ENCODE measurements at places on chromosomes 2 and 18. TPM values are rescaled to one million over a fixed set of nuclear protein-coding genes. Genes with fewer than 3 reads are reported as not detected.
A peak's percentile ranks its signal among the peaks of the same experiment; 100 is the strongest.

- DNase-seq: peak; percentile 24
Observed at GRCh38 chr18:36427369-36427768, 129.9 kb downstream of the FHOD3 start.

Gene DSG3
- total RNA-seq: not detected

GRCh38 chr2:30492619-30493018 is 45.6 kb downstream of the LCLAT1 start:
- no peak for DNase-seq

Gene ALLC
- total RNA-seq: not detected

Gene CHN1
- 88.2 TPM for total RNA-seq

DNA sequence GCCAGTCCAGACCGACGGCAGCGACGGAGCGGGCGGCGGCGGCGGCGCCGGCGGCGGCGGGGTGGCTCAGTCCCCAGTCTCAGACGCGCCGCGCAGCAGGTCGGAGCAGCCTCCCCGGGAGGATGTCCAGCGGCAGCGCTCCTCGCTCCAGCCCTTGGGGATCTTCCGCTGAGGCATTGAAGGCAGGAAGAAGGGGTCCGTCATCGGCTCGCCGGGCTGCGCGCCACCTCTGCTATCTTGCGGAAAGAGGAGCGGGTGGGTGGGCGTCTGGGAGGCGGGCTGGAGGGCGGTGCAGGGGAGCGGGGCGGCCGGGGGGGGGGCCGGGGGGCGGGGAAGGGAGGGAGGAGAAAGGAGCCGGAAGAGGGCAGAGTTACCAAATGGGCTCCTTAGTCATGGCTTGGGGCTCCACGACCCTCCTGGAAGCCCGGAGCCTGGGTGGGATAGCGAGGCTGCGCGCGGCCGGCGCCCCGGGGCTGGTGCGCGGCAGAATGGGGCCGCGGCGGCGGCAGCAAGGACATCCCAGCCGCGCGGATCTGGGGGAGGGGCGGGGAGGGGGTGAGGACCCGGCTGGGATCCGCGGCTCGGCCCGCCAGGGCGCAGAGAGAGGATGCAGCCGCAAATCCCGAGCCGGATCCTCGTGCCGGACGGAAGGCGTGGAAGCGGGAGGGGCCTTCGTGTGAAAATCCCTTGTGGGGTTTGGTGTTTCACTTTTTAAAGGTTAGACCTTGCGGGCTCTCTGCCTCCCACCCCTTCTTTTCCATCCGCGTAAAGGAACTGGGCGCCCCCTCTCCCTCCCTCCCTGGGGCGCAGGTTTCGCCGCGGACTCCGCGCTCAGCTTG is at the start of gene NETO1:
NETO1 (minus strand) TSS at position 242 of the 839 bp plus-strand sequence. CDS start 696 bp downstream, outside the sequence.
- no peak for DNase-seq

DNA sequence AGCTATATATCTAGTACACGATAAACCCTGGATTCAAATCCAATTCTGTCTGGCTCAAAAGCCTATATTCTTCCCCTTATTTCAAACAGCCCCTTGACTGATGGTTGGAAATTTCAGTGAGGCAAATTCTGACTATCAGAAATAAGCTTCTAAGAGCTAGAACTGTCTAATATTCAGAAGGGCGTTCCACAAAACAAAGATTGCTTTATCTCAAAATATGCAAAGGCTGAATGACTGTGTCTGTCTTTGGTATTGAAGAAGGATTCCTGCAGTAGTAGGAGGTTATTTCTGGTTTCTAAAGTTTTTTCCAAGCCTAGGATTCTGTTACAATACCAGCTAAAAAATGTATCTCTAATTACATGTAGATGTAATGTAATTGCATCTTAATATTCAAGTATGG is 31.1 kb downstream of the DRC1 start:
- no peak for DNase-seq

Gene TYMS
- total RNA-seq: 166 TPM

DNA sequence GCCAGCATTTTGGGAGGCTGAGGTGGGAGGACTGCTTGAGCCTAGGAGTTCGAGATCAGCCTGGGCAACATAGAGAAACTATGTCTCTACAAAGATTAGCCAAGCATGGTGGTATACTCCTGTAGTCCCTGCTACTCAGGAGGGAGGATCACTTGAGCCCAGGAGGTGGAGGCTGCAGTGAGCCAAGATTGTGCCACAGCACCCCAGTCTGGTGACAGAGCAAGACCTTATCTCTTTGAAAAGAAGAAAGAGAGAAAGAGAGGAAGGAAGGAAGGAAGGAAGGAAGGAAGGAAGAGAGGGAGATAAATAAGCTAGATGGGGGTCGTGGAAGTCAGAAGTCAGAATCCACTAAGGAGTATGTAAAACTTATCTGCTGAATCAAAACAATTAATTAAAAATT is 16.2 kb downstream of the GPR75 start:
- no peak for DNase-seq

GRCh38 chr2:80026040-80026729 is 278.4 kb downstream of the LRRTM1 start:
- DNase-seq: no peak

Gene THADA
- total RNA-seq: 19.0 TPM

DNA sequence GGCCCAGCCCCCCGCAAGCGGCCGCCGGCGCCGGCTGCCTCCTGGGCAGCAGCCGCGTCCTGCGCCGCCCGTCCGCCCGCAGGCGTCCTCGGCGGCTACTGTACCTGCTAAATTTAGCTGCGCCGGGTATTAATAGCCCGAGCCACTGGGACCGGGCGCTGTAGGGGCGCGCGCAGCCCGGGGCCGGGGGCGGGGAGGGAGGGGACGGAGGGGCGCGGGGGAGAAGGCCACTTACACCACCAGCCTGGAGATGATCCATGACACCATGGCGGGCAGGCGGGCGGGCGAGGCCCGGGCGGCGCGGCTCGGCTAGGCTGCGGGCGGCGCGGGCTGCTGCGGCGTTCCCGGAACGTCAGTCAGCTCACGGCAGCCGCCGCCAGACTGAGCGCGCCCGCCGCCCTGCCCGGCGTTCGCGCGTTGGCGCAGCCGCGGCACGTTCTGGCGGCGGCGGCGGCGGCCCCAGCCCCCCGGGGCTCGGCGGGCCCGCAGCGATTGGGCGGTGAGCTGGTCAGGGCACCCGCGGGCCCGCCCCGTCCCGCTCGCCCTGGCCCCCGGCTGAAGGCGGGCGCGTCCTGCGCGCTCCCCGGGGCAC is at the start of gene REEP1:
REEP1 (minus strand) TSS at position 383 of the 592 bp plus-strand sequence; CDS start at position 267, 116 bp downstream.
- no peak for DNase-seq

- no peak for DNase-seq
Observed at GRCh38 chr2:13686262-13686661, 946.3 kb upstream of the LRATD1 start.
